KG1 (cell line): ENCODE measurements at places on chromosomes 7 and 10.
A peak's percentile ranks its signal among the peaks of the same experiment; 100 is the strongest.

DNA sequence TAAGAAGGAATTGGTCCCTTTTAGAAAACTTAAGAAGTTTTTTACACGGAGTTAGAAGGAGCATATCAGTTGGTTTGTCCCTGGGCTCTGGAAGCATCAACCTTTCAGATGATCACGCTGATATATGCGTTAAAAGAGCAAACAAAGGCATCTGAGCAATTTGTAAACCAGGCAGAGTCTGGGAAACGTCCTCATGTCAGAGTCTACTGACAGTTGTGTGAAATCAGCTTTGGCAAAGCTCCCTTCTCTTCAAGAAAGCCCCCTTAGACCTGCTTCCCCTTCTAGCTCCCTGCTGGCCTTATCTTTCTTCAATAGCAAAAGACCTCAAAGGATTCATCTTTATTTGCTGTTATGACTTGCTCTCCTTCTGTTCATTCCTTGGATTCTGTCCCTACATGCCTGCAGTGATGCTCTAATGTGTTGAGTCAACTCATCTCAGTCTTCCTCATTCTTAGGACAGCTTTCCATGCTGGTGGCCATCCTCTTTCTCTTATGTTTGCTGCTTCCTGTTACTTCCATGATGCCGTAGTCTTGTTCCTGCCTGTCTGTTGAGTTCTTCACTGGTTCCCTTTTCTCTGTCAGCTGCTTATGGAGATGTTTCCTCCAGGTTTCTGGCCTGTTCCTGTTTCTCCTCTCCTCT, 106.5 kb upstream of the BMPER start:
- DNase-seq, result no peak

- DNase-seq, result no peak
These were observed 163.9 kb upstream of the AUTS2 start for GRCh38 chr7:69434398-69434815.

GRCh38 chr7:142868188-142868985, 13.5 kb downstream of the EPHB6 start:
- DNase-seq, result no peak

DNA sequence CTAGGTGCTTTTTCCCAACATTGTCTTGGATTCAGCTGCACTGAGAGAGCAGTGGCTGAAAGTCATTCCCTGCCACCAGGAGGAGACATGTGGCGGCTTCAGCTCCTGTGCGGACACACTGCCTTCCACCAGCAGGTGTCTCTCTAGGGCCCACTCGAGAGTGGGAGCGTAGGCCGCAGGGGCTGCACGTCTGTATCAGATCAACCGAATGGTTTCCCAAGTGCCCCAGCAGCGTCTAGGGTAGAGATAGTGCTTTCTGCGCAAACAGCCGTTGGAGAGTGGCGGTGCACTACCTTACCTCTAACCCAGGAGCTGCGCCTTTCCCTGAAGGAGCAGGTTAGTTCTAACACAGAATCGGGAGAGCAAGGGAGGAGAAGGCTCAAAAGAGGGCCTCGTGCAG, 31.7 kb downstream of the PAPOLB start:
- peak; percentile 14 for DNase-seq

- DNase-seq, result no peak
These were observed 63.6 kb upstream of the TRIM24 start for GRCh38 chr7:138396251-138397070.

DNA sequence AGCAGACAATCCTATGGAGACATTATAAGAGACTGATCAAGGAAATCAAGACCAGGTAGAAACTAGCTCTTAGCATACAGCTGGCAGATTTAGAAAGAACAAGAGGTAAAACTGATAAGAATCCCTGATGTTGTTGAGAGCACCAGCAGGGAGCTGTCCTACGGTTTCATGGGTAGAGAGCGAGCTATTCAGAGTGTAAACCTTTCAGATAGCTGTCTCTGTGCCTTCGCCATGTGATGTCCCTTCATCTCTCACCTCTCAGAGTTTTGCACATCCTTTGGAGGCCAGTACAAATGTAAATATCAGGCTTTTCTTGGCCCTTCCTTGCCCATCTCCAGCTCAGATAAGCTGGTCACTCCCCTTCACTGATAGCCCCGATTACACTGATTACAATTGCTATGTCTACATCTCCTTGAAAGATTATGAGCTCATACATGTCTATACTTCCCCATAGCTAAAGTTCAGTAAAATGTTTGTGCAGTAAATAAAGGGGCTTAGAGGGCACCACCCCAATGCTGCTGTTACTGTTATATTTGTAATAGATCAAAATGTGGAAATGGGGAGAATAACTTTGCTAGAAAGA, 21.9 kb downstream of the THSD7A start:
- DNase-seq, result no peak
